ENCODE measurements at places on chromosomes 7 and 10.

DNA sequence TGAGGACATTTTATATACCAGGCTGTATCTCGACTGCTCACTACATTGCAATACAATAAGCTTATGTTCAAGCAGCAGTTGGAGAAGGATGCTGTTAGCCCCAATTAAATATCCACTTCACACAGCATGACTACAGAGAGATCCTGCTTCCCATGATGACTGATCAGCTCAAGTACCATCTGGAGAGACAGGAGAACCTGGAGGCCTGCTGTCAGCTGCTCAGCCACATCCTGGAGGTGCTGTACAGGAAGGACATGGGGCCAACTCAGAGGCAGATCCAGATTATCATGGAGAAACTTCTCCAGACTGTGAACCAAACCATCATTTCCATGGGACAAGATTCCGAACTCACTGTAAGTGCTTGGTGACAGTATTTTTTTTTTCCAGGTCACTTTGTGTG lies 22.5 kb downstream of the RNF133 start:
- peak; percentile 2 for DNase-seq

GRCh38 chr10:102605712-102606111 lies 38.6 kb upstream of the TRIM8 start:
- DNase-seq, result no peak

- no peak for DNase-seq
Measured at GRCh38 chr7:157436076-157436475, 99.3 kb downstream of the DNAJB6 start.

DNA sequence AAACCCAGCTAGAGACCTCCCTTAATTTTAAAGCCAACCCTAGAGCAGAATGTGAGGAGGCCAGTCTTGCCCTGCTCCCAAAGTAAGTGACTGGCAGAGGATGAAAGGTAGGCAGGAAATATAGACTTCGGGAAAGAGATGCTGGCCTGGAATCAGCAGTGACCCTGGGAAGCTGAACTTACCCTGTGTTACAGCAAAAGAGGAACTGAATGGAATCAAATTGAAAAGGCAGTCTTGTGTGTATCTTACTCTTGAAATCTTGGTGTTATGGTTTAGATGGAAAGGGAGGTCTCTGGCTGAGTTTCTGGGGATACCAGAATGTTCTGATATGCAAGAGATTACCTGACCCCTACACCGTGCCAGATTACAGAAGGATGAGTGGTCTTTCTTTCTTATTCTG lies 7.9 kb upstream of the CFAP43 start:
- DNase-seq, result no peak

Data from SHP77 treated with DMSO at 0.1 percent for 48 hours (cell line).